Erythroblast (primary cell): ENCODE measurements at places on chromosomes 16 and 17.

DNA sequence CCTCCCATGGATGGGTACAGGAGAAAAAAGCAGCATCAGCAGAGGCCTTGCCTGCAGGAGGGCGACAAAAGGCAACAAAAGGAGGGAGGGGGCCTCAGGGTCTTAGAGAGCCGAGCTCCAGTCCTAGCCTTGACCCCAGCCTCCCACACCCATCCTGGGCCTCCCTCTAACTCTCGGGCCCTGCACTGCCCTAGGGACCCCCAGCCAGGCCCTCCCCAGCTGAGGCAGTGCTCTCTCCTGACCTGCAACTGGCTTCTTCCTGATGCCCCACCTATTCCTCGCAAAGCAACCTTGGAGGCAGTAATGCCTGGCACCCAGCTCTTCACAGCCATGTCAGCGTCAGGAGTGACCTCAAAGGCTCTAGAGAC lies 15.2 kb upstream of the SRRM2 start:
- DNase-seq: no peak

- no peak for DNase-seq
Observed at GRCh38 chr17:8031261-8031661, 7.6 kb upstream of the ALOX15B start.

- no peak for DNase-seq
Observed at GRCh38 chr16:8374586-8375231, 215.6 kb downstream of the TMEM114 start.

GRCh38 chr17:3043737-3044365 lies 19.6 kb downstream of the OR1D5 start:
- peak; percentile 44 for DNase-seq

DNA sequence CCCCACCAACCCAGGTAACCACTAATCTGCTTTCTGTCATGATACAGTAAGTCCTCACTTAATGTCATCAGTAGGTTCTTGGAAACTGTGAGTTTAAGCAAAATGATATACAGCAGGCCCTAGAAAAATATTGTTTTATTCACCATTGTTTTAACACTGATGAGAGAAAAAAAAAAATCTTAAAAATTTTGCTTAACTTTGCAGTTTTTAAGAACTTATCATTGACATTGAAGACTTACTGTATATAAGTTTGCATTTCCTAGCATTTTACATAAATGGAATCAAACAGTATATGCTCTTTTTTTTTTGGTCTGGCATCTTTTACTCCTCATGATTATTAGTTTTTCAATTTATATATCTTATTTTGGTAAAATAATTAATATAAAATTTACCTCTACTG lies 19.5 kb upstream of the CLTC start:
- DNase-seq: no peak

- DNase-seq: no peak
Observed at GRCh38 chr17:8255499-8255898, 6.4 kb downstream of the PFAS start.
